ENCODE measurements at places on chromosomes 3 and 15.
A peak's percentile ranks its signal among the peaks of the same experiment; 100 is the strongest.

GRCh38 chr3:51712038-51712420, 5.2 kb downstream of the GRM2 start:
- no peak for DNase-seq

GRCh38 chr3:158683230-158683962, 10.9 kb upstream of the LXN start:
- DNase-seq: no peak

GRCh38 chr3:188964957-188965356, 206.8 kb upstream of the TPRG1 start:
- DNase-seq: no peak

DNA sequence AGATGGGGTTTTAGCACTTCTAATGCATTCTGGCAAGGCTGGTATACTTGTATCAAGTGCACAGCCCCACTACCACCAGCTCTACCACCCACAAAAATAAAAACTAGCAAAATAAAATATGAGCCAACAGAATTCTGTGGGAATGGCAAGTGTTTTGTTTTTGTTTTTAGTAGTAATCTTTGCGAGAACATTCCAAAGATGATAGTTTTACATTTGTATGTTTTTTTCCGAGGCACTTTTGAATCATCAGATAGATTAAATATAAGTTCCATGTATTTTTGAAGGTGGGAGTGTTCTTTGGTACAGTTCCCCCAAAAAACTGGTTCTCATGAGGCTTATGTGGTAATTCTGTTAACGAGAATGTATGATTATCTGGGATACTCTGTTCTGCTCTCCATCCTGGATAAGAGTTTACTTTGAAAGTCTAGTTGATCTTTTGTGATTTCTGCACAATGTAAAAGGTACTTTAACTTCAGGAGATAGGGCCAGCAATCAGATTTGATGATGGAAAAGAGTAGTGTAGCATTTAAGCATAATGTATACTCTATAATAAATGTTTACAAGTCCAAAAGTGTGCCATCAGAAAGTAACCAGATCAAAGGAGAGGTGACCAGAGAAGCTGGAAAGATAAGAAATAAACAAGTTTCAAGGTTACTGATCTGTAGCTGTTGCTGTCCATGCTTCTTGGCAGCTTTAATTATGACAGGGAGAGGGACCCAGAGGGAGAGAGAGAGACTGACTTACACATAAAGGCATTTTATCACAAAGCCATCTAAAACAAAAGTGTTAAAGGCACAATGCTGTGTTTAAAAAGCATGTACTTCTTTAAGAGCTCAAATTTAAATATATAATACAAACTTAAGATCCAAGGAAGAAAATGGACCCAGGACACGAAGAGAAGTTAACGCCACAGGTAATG, 130.9 kb downstream of the PGPEP1L start:
- no peak for DNase-seq

DNA sequence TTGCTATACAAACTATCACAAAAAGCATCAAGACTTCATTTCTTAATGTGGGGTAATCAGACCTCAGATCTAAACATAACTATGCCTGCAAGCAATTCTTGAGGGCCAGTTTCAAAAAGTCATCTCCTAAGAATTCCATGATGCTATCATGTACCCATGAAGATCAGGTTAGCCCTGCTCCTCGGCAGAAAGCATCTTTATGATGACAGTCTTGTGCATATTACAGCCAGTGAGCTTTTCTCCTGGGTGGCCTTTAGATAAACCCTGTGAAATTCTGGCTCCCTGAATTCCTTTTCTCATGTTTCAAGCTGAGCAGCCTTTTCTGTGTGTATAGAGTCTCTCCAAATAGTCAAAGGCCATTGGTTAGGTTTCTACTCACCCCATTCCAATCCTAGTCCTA, 201.9 kb upstream of the MCTP2 start:
- no peak for DNase-seq

GRCh38 chr3:187520027-187520945, 149.9 kb downstream of the SST start:
- no peak for DNase-seq

GRCh38 chr3:153215966-153216365, 53.9 kb downstream of the RAP2B start:
- no peak for DNase-seq

GRCh38 chr3:169513672-169514071, 149.8 kb downstream of the MECOM start:
- no peak for DNase-seq

DNA sequence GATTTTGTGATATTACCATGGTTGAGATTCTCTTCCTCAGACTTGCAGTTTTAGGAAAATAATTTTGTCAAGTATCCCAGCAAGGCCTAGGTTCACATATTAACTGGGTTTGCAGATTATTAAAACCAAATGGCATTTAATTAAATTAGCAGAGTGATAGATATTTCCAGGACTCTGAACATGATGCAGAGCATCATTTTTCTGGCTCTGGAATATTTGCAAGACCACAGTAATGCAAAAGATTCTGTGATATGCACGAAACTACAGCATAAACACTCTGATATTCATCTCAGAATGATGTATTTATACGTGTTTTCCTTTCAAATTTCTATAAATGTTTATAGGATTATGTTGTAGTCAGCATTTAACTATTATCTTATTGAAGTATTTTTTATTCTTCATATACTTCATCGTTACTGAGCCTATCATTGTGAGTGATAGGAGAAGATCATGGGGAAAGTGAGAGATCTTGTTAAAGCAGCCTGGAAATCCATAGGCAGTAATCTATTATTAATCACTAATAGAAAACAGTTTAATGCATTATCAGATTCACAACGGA, 1245.6 kb downstream of the OTOL1 start:
- DNase-seq: no peak

- no peak for DNase-seq
Observed at GRCh38 chr3:14490255-14490654, 49.9 kb downstream of the GRIP2 start.

- DNase-seq: no peak
Observed at GRCh38 chr3:183826448-183827250, 1.3 kb upstream of the MAP6D1 start.

- no peak for DNase-seq
Observed at GRCh38 chr15:52180196-52180835, 10.9 kb downstream of the GNB5 start.

DNA sequence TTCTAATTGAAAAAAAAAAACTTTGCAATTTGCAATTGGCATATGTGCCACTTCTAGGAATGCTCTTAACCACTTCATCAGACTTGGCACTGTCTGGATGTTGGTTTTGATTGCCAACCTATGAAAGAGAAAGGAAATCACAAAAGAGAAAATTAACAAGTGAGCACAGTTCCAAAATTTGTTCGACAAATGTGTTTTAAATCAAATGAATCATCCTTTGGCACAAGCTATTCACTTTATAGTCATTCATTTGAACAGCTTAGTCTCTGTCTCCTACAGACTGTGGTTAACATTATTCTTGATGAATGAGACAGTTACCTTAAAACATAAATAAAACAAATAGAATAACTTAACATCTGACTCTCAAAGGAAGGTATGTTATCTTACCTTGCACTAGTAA, 265.0 kb downstream of the EPHA3 start:
- DNase-seq: no peak

DNA sequence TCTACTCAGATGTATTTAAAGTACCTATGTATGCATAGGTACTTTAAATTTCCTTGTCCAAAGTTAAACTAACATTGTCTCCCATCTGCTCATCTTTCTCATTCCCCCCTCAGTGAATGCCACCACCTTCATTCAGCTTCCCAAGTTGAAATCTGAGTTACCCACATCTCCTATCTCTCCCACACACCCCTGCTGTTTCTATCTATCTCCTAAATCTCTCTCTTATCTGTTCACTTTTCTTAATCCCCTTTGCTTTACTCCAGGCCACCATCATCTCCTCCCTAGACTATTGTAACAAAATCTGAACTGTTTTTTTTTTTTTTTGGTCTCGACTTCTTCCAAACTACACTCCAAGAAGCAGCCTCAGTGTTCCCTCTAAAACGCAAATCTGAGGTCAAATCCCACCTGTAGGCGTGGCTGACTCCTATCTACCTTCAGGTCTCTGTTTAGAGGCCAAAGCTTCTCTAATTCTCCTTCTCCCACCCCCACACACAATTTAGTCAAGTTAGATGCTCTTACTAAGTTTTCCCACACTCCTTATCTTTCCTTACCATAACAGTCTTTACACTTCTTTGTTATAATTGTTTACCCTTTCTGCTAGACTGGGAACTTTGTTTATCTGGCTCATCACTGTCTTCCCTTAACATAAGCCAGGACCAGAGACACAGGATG, 3.5 kb upstream of the NEO1 start:
- DNase-seq: no peak

GRCh38 chr15:70932397-70932796, 39.8 kb downstream of the LRRC49 start:
- no peak for DNase-seq

DNA sequence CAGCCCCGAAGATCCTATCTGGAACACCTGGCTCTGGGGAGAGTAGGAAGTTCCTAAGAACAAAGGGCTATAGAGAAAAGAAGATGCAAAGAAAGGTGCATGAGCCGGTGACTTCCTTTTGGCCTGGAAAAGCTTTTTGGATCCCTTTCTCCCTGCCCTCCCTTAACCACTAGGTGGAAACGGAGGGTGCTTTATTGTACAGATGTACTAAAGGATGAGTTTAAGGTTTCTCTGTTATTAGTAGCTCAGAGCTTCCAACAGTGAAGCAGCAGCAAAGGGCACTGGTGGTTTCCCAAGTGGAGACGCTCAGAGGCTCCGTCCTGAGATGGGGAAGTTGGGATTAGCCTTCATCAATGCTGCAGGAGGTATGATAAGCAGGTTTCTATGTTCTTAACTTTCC, 5.9 kb upstream of the ADGRG7 start:
- DNase-seq: no peak

GRCh38 chr3:51962854-51963530, 4.3 kb downstream of the PCBP4 start:
- peak; percentile 48 for DNase-seq

GRCh38 chr3:129412542-129413198, 15.8 kb downstream of the EFCAB12 start:
- no peak for DNase-seq

GRCh38 chr3:64508140-64508539, 179.7 kb downstream of the ADAMTS9 start:
- no peak for DNase-seq

GRCh38 chr3:187198490-187198889, 1.2 kb downstream of the RTP1 start:
- DNase-seq: no peak

- DNase-seq: no peak
Observed at GRCh38 chr3:125140011-125140817, 72.3 kb downstream of the SLC12A8 start.

GRCh38 chr3:43852066-43852465, 161.3 kb downstream of the ABHD5 start:
- no peak for DNase-seq

GRCh38 chr3:194556086-194557056, 69.6 kb upstream of the ATP13A3 start:
- DNase-seq: no peak

DNA sequence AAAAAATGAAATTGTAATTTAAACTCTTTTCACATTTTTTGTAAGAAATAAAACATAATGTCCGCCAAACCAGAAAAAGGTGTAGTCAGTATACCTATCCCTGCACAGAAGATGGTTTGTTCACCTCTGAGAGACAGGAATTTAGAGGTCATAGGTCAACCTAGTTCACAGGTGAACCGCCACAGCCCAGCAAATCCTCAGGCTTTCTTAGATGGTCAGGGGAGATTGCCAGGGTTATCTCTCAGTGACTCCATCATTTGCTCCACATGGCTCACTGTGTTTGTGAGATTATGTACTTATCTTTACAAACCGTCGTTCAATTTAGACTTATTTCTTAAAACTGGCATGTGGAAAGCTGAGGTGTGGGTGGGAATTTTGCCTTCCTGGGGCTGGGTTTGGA, 264.2 kb downstream of the GABRG3 start:
- no peak for DNase-seq

GRCh38 chr3:4999531-5000184, 20.4 kb downstream of the BHLHE40 start:
- DNase-seq: no peak

- peak; percentile 32 for DNase-seq
Observed at GRCh38 chr3:42655331-42655888, 1.9 kb downstream of the ZBTB47 start.

DNA sequence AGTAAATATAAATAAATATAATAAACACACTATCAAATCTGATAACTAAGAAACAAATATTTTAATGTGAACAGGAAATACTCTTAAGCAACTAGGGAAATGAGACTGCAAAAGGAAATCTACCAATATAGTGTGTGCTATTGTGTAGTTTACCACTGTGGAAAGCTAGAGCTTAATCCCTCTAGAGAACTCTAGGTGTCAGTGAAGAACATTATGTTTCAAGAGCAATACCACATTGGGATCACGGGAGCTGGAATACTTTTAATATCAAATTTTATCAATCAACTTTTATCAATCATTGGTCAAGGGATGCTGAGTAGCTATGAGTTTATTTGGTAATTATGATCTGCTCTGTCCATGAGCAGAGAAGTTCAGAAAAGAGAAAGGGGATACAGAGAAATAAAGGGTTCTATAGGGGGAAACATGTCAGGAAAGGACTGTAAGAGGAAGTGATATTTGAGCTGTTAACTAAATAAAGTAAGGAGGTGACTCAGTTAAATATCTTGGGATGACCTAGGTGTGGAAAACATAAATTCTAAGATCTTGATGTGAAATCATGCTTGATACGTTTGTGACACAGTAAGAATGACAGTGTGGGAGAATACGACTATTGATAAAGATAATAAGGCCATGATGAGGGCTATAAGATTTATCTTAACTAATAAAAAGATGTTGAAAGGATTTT, 762.2 kb upstream of the ALCAM start:
- DNase-seq: peak; percentile 26

DNA sequence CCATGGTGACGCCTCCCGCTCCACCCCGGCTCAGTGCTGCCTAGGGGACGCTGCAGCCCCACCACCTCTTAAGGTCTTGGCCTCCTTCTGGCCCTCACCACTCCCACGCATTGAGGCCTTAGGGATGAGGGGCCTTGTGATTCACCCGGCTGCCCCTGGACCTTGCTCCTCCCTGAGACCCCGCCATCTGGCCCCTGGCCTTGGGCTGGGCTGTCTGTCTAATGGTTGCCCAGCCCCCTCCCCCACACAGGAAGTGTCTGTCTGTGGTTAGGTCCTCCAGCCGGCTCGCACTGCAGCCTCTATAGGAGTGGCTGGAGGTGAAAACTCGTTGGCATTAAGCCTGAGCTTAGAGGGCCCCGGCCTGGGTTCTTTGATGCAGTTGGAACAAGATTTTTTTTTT, 21.5 kb upstream of the MTHFS start:
- no peak for DNase-seq

DNA sequence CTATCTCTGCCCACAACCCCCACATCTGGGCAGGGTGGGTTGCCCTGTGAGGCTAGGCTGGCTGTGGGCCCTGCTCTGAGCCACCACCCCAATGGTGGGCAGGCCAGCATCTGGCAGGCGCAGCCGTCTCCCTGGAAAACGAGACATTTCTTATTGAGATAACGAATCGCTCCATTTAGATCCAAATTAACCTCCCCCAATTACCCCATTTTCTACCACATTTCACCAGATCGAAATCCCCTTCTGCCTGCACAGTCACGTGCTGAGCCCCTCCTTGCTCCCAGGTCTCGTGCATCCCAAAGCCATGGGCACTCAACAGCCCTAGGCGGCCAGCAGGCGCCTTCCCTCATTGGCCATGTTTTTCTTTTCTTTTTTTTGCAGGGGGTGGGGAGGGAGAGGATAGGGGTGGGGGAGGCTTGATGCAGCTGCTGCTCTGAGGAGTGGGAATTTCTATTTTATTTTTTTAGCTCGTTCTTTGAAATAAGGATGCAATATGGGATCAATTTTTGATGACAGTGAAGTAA, 53.0 kb upstream of the TMEM115 start:
- DNase-seq: no peak

- DNase-seq: no peak
Observed at GRCh38 chr3:40864146-40864782, 335.0 kb upstream of the CTNNB1 start.

Measured in pons (tissue), 1 donor.